ENCODE measurements at places on chromosomes 5 and 9.

- DNase-seq = no peak
Measured at GRCh38 chr5:69493396-69494133, 975 bp downstream of the OCLN start.

GRCh38 chr5:112653638-112654205, 84.0 kb upstream of the APC start:
- DNase-seq = no peak

DNA sequence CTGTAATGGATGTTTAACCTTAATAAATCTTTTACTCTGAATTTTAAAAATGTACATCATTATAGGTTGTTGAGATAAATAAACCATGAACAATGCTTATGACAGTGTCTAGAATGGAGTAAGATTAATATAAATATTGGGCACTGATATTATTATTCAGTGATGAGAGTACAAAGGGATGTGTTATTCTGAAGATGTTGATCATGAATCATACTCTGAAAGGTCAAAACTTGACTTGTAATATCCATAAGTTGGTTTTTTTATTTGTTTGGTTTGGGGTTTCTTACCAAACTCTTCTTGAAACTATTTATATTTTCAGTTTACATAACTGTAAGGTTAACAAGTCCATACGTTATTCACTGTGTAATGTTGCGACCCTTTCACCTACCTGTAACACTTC, 163.2 kb downstream of the MPDZ start:
- no peak for DNase-seq

DNA sequence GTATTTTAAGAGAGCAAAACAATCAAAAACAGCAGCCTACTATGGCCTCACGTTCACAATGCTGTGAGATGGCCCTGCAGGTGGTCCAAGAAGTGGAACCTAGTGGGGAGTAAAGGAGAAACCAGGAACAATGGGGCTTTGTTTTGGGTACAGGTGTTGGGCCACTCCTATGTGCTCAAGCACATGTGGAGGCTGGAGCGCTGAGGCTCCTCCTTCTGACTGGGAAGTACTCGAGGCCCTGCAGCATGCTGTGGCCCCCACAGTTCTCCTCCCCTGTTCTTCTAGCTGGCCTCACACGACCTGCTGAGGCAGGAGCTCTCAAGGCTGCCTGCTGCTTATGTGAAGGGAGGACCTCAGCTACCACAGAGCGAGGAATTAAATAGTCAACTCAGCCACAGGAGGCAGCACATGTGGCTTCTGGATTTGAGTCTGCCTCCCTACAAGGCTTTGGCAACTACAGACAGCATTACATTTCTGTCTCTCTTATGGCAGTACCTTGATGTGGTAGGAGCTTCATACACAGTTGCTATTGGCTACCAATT, 482.3 kb downstream of the SPOCK1 start:
- DNase-seq = no peak

GRCh38 chr5:178557416-178557815, 32.8 kb downstream of the COL23A1 start:
- no peak for DNase-seq

GRCh38 chr5:132493241-132493640, 2.7 kb upstream of the IRF1 start:
- DNase-seq = no peak
